ENCODE measurements at places on chromosomes 4 and X.

GRCh38 chr4:122715221-122715620 is 17.3 kb upstream of the BBS12 start:
- no peak for DNase-seq

DNA sequence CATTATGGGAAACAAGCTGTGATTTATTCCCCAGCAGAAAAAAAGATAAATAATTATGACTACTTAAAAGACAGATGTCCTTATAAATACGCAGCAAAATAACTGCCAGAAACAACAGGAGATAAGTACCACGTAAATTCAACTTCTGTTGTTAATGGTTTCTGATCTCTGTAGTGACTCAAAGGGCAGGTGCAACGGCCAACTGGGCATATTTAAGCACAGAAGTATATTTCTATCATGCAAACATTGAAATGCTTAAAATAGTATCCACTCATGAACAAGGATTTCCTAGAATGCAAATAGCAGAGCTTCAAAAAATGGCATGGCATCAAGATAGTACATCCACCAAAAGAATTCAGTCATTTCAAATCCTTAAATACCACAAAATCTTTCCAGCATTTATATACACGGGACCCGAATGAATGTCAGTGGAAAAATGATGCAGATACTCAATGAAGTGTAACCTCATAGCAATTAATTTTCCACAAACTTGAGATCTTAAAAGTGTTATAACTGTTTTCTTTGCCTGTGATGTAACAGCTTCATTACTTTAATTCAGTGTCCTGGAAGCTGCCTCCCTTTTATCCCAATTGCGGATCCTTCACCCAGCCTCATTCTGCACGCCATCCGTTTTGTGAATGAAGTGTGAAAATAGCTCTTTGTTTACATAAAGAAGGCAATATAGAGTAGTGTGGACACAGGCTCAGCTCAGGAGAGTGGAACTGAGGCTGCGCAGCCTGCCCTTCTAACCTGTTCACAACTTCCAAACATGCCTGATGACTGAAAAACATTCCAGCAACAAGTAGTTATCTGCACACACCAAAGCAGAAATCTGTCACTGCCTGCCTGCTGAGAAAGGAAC is 10.2 kb downstream of the PDGFC start:
- DNase-seq, result no peak

- no peak for DNase-seq
These were observed 2.0 kb downstream of the MSX1 start for GRCh38 chr4:4861390-4862018.

DNA sequence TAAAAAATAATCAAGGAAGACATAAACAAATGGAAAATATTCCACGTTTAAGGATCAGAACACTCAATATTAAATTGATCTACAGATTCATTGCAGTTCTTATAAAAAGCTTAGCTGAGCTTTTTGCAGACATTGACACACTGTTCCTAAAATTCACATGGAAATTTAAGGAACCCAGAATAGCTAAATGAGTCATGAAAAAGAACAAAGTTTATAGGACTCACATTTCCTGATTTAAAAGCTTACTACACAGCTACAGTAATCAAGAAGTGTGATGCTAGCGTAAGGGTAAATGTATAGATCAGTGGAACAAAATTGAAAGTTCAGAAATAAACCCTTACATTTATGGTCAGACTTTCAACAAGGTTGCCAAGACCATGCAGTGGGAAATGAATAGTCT is 33.1 kb downstream of the NSUN7 start:
- DNase-seq, result no peak

DNA sequence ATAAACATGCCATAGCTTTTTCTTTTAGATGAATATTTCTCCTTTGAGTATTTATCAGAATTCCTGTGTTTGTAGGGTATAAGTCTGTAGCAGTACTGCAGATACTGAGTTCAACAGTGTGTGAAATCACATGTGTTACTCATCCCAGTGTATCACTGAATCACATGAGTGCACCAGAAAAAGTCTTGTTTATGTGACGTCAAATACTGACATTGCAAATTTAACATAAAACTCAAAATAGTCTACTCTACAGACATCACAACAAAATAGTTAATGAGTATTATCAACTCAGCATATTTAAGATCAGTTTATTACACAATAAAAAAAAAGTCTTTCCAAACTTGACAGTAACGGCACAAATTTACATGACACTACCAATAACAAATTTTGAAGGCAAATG is 221.3 kb downstream of the DCTD start:
- no peak for DNase-seq

GRCh38 chrX:97616883-97617530 is 733.3 kb downstream of the RPA4 start:
- no peak for DNase-seq

- peak; percentile 92 for DNase-seq
These were observed 4.3 kb upstream of the TSPAN5 start for GRCh38 chr4:98662626-98663225.

- DNase-seq, result no peak
These were observed 9.0 kb upstream of the MAGEC2 start for GRCh38 chrX:142214081-142214480.

DNA sequence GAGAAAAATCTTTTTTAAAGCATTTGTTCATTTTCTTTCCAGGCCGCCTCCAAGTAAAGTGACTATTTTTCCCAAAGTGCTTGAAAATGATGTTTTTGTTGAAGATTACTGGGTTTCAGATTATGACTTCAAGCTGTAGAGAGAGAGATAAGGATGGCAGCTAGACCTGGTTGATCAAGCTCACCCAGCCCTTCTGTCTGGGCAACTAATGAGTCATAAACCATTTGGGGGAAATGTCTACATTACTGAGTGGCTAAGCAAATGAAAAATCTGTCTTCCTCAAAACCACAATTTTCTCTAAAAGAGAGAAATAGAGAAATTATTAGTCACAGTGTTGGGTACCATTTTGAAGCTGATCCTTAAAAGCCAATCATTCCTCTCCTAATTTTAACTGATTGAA is 355.4 kb upstream of the CPEB2 start:
- DNase-seq, result no peak

GRCh38 chrX:116490104-116490503 is 27.3 kb upstream of the CT83 start:
- no peak for DNase-seq

GRCh38 chrX:107861056-107861455 is 35.4 kb downstream of the MID2 start:
- no peak for DNase-seq

DNA sequence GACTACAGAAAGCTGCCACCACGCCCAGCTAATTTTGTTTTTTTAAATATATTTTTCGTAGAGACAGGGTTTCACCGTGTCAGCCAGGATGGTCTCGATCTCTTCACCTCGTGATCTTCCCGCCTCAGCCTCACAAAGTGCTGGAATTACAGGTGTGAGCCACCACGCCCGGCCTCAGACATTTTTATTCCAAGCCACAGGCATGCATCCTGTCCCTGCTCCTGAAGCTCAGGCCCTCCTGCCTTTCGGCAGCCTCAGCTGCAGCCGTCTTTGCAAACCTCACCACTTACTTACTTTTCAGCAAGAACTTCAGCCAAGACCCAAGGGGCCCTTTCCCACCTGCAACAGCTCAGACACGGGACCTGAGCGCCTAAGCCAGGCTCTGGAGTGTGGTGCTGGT is 26.0 kb downstream of the FAM53A start:
- DNase-seq, result no peak

DNA sequence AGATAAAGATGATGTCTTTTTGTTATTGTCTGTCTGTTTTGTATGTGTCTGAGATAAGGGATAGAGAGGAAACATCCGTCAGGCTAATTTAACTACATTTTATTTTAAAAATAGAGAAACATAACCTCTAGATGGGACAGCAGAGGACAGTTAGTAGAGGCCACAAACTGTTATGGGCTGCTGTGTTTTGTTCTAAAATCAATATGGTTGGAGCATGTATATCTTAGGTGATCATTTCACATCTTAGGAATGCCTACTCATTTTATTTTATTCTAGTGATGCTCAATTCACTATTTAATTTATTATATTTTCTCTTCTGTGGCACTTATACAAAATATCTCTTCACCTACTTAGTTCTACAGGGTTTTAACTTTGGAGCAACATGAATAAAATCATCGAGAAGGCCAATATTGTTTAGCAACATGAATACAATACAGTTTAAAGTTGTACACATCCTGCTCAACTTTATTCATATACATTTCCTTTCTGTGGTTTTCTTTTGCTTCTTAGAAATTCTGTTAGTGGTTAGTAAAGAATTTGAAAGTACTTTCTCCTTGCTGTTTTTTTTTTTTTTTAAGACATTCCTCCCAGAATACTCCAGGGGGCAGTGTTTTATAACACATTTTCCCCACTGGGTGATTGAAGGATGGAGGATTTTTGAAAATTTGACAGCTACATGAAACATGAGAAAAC is 392.9 kb downstream of the UNC5C start:
- DNase-seq, result peak; percentile 19

GRCh38 chrX:47644557-47645091 is 5.7 kb downstream of the ELK1 start:
- no peak for DNase-seq

- no peak for DNase-seq
These were observed 103.0 kb upstream of the MBNL3 start for GRCh38 chrX:132591719-132592275.

- no peak for DNase-seq
These were observed 264.5 kb upstream of the ANKRD50 start for GRCh38 chr4:124977045-124977444.

DNA sequence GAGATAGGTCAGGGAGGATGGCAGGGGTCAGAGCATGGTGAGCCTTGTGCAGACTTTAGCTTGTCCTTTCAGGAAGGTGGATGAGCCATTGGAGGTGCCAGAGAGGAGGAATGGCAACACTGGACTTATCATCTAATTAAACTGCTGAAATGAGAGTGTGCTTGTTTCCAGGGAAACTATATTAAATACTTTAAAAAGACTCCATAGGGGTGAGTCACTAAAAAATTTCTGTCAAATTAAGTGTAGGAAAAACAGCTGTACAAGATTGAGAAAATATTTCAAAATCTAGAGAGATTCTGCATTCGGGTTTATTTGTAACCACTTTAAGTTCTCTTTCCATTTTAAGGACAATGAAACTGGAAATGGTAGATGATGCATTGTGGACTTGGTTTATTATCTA is 11.4 kb downstream of the FRAS1 start:
- no peak for DNase-seq

- DNase-seq, result no peak
These were observed 127.3 kb downstream of the CBR4 start for GRCh38 chr4:168882650-168883233.

- no peak for DNase-seq
These were observed 682.0 kb downstream of the KCTD8 start for GRCh38 chr4:43766648-43767047.

GRCh38 chr4:25346913-25347312 is 30.1 kb upstream of the ANAPC4 start:
- DNase-seq, result no peak

GRCh38 chr4:47553329-47554125 is 68.5 kb downstream of the ATP10D start:
- no peak for DNase-seq

DNA sequence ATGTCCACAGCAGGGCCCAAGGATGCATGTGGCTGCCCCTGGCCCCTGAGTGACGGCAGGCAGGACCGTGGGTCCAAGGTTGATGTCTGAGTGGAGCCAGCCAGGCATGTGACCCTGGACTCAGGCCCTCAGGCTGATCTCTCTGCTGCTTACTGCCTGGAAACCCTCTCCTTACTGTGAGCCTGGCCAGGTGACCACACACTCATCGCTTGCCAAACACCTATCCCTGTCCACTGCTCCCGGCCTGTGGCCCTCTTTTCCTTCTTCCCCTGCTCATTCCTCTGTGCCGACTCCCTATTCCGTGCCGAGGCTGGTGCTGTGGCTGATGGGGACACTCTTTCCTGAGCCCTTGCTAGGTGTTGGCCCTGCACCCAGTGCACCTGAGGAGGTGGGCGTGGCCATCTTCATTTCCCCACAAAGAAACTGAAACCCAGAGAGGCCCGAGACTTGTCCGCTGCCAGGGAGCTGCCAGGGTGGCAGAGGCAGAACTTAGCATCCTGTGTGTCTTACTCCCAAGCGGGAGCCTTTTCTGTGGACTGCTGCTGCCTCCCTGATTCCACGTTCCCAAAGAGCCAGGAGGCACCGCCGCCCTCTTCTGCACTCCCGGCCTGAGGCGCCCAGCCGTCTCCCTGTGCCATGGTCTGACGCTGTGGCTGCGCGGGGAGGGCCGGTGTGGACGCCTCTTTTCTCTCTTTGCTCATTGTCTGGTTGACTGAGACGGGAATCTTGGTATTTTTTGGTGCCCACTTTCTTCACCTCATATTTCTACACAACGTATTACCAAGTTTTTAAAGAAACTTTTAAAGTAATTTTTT is 11.2 kb upstream of the RNF4 start:
- no peak for DNase-seq

GRCh38 chr4:187333151-187333550 is 609.5 kb upstream of the FAT1 start:
- DNase-seq, result no peak

DNA sequence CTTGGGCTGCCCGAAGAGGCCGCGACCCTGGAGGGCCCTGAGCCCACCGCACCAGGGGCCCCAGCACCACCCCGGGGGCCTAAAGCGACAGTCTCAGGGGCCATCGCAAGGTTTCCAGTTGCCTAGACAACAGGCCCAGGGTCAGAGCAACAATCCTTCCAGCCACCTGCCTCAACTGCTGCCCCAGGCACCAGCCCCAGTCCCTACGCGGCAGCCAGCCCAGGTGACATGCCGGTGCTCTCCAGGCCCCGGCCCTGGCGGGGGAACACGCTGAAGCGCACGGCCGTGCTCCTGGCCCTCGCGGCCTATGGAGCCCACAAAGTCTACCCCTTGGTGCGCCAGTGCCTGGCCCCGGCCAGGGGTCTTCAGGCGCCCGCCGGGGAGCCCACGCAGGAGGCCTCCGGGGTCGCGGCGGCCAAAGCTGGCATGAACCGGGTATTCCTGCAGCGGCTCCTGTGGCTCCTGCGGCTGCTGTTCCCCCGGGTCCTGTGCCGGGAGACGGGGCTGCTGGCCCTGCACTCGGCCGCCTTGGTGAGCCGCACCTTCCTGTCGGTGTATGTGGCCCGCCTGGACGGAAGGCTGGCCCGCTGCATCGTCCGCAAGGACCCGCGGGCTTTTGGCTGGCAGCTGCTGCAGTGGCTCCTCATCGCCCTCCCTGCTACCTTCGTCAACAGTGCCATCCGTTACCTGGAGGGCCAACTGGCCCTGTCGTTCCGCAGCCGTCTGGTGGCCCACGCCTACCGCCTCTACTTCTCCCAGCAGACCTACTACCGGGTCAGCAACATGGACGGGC is 579 bp downstream of the ABCD1 start:
- no peak for DNase-seq

DNA sequence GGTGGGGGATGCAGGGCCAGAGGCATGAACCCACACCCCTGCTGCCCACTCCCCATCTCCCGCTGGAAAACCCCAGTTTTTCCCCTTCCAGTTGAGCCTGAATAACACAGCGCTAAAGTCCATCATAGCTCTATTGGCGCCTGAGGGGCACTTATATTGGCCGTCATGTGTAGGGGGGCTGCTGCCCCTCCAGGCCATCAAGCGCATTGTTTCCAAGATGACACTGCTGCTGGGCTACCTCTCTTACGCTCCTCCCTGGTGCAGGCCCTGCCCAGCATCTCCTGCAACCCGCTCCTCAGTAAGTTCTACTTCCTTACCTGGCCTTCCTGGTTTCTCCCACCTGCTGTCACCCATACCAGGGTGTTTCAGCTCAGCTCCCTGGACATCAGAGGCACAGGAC is 205.0 kb upstream of the RPL34 start:
- no peak for DNase-seq

Data from LNCaP clone FGC (cell line).